ENCODE measurements at places on chromosomes 7 and 10.

DNA sequence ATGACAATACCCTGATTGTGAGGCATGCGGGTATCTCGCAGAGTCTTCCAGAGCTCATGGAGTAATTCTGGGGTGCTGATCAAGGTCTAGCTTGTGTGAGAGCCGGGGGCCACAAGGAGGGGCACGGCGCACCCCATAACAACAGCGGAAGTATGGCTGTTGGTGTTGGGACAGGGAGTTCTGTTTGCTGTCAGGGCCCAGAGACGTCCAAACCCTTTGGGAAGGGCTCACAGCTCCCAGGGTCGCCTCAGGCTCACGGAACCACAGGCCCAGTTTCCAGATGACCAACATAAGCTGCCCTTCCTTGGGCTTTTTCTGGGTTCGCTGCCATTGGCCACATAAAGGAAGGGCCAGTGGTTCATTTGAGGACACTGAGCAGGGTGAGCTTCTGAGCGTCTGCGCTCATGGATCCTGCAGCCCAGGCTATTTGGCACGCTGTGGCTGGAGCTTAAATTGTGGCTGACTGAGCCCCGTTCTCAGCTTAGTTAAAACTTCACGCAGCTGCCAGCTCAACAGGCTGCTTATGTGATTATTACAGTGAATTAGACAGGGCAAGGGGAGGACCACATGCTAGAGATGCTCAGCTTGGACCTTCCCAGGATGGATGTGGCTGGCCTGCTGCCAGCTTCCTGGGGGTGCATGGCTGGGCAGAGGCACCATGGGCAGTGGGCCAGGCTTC is 92.3 kb downstream of the DNAJB6 start:
- no peak for DNase-seq

- DNase-seq: no peak
These were observed 79.0 kb upstream of the LSM8 start for GRCh38 chr7:118104812-118105441.

DNA sequence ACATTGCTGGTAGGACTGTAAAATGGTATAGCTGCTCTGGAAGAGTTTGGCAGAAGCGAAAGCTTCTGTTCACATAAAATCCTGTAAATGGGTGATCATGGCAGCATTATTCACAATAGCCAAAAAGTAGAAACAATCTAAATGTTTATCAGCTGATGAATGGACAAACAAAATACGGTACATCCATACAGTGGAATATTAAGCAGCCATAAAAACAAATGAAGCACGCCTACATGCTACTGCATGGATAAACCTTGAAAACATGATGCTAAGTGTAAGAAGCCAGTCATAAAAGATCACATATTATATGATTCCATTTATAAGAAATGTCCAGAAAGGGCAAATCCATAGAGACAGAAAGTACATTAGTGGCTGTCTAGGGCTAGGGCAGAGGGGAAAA is 32.7 kb downstream of the KIN start:
- no peak for DNase-seq

- no peak for DNase-seq
These were observed 7.8 kb downstream of the WIPI2 start for GRCh38 chr7:5197811-5198210.

DNA sequence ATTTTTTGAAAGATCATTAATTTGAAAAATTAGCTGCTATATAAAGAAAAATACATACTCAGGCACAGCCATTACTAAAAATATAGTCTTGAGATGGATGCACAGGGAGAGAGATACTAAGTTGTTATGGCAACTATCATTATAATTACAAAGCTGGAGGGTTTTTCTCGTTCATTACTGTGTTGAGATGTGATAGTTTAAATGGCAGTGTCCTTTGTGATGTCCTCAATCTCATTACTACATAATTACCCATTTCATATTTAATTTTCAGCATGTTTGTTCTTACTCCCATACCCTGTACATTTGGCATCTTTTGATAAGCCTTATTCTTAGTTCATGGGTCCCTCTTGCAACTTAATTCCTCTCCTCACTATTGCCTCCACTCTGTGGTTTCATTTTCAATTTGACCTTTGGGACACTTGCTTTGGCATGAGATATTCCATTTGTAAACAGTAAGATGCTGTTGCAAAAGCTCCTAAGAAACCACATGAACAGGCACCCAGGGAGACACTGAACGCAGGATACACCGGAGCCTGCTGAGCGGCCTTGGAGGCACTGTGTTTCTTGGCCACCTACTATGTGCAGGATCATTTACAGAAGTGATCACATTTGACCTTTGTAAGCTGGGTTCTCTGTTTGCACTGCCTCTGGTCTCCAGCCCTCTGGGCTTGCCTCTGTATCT is 4.8 kb upstream of the CPXM2 start:
- no peak for DNase-seq

GRCh38 chr10:12482587-12482986 is 133.2 kb downstream of the CAMK1D start:
- DNase-seq: no peak

GRCh38 chr10:97169063-97169462 is 16.7 kb downstream of the SLIT1 start:
- DNase-seq: no peak

- no peak for DNase-seq
These were observed 29.9 kb downstream of the SORBS1 start for GRCh38 chr10:95531058-95531809.

- DNase-seq: no peak
These were observed 255 bp downstream of the MAGI2 start for GRCh38 chr7:79453266-79453557.

DNA sequence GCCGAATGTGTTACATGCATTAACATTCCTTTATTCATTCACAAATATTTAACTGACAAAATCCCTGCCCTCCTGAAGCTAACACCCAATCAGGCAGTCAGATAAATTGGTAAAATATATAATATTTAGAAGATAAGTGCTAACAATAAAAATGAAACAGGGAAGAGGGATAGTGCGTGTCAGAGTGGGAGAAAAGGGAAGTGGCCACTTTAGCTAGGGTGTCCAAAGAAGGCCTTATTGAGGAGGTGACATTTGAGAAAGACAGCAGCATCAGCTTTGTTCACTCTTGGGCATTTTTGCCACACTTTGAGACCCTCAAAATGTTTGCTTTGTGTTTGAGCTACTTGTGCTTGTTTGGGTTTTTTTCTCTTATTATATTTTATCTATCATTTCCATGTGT is 317.8 kb downstream of the SNX13 start:
- DNase-seq: no peak

DNA sequence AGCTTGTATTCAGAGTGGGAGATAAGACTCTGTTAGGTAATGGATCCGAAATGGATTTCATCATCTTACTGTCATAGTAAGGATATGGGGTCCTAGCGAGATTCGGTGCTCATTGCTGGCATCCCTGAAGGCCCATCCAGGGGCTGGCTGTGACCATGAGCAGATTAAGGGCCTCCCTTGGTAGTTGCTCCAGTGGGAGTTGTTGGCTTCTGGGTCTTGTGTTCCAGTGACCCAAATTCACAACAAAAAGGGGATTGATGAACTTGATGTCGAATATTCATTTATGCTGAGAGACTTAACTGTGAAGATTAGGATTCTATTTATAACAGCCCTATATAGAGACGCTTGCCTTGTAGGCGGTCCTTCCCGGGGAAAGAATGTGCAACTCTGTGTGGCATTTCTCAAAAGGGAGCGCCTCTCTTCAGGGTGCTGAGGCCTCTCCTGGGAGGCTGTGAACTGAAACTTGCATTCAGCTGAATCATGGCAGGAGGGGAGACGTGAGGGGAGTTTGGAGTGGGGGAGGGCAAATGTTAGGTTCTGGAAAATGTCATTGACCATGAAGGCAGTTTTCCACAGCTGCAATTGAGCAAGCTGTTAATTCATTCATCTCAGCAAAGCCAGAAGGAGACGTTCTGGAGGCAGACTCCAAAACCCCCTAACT is 233.1 kb upstream of the FZD8 start:
- DNase-seq: peak; percentile 33

DNA sequence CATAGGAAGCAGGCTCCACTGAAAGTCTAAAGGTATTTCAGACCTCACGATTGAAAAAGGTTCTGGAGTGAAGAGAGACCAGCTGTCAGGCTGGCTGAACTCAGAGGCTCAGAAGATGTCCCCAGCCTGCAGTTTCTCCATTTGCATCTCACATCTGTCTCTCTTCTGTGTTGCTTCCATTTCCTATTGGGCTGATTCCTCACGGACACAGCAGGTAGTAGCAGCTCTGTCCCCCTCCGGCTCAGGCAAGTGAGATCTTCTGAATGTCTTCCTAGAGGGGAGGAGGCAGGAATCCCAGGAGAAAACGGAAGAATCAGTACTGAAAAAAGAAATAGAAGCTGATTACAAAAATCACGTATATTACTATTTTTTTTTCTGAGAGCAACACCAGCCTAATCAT is 274.1 kb upstream of the COBL start:
- peak; percentile 68 for DNase-seq

DNA sequence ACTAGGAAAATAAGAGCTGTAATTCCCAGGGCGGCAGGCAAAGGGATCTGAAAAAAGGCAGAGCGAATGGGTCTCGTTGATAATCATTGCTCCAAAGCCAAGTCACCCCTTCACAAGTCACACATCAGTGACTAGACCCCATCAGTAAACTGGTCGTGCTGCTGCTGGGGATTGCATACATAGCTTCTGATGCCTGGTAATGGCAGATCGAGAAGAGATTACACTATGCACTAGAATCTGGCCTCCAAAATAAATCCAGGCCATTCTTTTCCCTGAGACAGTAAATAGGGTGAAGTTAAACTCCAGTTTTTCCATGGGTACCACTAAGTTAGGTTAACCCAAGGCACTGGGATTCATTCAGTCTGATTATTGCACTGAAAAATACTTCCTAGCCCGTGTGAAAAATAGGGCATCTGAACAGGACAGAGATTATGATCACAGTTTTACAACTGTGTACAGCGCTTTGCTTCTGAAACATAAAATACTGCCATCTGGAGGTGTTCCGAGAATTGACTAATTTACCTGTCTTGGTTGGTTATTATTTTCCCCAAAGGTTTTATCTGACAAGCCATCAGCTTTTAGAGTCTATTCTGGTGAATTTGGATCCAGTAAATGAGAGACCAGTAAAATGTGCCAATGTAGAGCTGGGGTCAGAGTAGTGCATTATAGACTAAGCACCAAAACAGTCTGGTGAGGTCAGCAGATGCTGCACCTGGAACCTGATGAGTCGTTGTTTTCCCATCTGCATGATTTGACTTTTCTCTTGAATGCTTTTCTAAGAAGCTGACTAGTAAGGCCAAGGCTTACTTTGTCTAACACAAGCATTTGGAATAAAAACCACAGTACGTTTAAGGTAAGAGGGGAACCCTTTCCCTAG is 82.9 kb upstream of the AFAP1L2 start:
- no peak for DNase-seq

- no peak for DNase-seq
These were observed 35.0 kb upstream of the GIMAP8 start for GRCh38 chr7:150415161-150416153.

GRCh38 chr7:78134256-78134655 is 335.7 kb downstream of the PHTF2 start:
- DNase-seq: peak; percentile 23

All from NT2/D1 (cell line).